Activated T-helper 1 cell treated with anti-CD3 and anti-CD28 coated beads, Interleukin-2, amount 50 U/mL, for 16 hours (primary cell): ENCODE measurements at places on chromosomes 5 and 9.

DNA sequence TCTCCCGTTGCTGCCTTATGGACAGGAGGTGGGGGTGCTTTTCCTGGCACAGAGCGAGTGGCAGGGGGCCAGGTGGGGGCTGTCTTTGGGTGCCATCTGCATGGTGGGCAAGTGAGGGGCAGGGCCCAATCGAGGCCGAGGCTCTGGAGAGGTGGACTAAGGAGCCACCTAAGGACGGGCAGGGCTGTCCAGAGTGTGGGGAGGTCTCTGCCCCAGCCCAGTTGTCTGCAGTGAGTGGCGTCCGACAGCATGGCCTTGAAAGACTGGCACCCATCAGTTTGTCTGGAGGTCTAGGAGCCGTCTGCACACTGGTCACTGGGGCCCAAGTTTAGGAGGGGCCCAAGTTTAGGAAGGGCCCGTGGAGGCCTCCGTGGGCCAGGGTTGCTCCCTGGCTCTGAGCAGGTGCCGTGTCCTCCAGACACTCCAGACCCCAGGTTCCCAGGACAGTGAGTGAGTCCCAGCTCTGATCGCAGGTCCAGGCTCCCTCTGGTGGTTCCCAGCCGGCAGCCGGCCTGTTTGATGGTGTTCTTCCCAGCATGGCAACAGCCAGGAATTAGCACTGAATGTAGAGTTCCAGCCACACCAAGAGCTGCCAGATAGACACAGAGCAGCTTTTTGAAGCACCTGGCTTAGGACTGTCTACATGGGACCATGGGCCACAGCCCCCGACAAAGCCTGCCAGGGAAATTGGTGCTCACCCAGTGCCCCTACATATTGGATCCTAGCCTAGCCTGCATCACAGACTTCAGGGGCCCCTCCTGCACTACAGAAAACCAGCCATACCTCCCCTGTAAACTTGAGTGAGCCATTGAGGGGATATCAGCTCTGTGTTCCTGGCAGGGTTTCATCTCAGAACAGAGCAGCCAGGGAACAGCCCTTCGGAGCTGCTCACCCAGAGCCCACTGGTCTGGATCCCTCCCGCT is 120.9 kb downstream of the WNK2 start:
- DNase-seq = no peak

GRCh38 chr5:133245191-133246052 is 193.6 kb downstream of the HSPA4 start:
- no peak for DNase-seq

GRCh38 chr5:61999371-61999770 is 306.6 kb upstream of the KIF2A start:
- no peak for DNase-seq

DNA sequence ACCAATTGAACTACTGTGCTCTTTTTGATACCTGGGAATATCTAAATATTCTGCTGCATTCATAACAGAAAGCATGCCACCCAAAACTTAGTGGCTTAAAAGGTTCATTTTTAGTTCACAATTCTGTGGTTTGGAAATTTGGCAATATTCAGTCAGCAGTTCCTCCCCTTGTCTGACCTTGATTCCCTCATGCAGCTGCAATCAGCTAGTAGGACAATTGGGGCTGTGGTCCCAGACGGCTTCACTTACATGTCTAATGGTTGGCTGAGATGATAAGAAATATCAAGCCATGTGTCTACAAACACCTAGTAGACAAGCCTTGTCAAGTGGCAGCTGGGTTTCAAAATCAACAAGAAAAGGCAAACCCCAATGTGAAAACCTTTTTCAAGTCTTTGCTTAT is 51.3 kb downstream of the ANXA1 start:
- no peak for DNase-seq

- no peak for DNase-seq
Observed at GRCh38 chr9:89020754-89021153, 29.5 kb downstream of the S1PR3 start.
